Amniotic stem cell (primary cell): ENCODE measurements at places on chromosomes 5 and 9.
A peak's percentile ranks its signal among the peaks of the same experiment; 100 is the strongest.

- no peak for DNase-seq
These were observed 61.2 kb downstream of the CMYA5 start for GRCh38 chr5:79750611-79751510.

GRCh38 chr9:110898358-110898757 lies 139.9 kb downstream of the LPAR1 start:
- no peak for DNase-seq

DNA sequence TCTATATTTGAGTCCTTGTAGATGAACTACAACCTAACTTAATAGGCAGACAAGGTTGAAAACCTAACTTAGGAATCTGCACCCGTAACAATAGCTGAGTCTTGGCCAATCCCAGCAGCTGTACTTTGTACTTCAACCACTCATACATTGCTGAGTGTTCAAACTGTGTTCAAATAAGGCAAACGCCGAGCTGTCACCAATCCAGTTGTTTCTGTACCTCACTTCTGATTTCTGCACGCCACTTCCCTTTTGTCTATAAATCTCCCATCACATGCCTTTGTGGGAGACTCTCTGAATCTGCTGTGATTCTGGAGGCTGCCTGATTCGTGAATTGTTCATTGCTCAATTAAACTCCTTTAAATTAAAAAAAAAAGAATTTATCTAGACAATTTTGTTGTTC lies 167.8 kb upstream of the TUT7 start:
- DNase-seq: no peak

DNA sequence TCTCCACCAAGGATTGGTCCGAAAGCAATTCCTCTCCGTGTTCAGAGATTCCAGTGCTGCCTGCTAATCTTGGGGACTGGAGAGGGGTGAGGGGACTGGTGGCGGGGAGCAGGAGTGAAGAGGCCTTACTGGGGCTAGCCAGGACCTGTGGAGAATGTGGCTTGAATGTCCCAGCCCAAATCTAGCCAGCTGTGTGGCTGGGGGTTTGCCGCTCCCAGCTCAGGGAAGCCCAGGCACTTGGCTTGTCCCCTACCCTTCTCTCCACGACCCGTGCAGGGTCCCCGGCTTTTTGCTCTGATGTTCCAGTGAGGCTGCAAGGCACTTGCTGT lies 2.4 kb downstream of the N4BP3 start:
- DNase-seq: no peak

GRCh38 chr5:145697251-145697990 lies 137.7 kb downstream of the PRELID2 start:
- DNase-seq: peak; percentile 14

DNA sequence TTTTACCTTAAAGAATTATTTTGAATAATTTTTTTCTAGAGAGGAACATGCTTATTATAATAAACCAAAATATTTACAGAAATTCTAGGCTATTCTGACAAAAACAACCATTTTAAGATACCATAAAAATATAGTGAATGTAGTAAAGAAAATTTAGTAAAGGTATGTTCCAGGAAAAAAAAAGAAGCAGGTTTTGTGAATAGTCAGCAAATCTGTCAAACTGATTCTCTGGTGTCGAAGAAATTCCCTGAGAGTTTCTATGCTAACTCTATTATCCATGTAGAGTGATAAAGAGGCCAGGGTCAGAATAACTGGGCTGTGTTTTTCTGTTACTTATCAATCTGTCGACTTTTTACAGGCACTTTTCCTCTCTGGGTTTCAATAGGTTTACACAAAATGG lies 459.2 kb downstream of the KIF4B start:
- DNase-seq: no peak

GRCh38 chr9:13879011-13879410 lies 434.9 kb downstream of the NFIB start:
- no peak for DNase-seq

DNA sequence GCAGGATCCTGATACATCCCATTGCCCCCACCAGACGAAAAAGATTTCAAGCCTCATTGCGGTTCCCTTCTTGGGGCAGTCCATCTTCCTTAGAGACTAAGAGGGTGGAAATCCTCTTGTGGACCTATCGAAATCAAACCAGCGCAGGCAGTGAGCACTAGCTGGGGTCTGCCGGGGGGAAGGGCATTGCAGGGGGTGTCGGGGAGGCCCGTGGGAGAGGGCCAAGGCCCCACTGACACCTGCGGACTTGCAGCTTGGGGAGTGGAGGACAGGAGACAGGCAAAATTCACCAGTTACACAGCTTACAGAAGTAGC lies 522 bp downstream of the BTNL9 start:
- DNase-seq: no peak

DNA sequence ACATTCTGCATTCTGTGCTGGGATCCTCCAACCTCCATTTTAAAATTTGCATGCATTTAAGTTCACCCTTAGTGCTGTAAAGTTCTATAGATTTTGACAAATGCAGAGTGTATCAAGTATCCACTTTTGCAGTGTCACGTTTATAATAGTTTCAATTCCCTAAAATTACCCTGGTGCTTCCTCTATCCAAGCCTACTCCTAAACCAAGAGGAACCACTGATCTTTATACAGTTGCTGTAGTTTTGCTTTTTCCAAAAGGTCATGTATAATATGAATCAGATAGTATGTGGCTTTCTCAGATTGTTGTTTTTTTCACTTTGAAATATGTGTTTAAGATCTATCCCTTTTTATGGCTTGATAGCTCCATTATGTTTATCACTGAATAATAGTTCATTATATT lies 468.4 kb upstream of the CDH6 start:
- DNase-seq: no peak

GRCh38 chr9:38339087-38339486 lies 53.4 kb upstream of the ALDH1B1 start:
- no peak for DNase-seq

- no peak for DNase-seq
These were observed 68.7 kb downstream of the NTNG2 start for GRCh38 chr9:132230605-132231004.

GRCh38 chr5:115770466-115770865 lies 46.0 kb downstream of the CDO1 start:
- DNase-seq: no peak

GRCh38 chr5:138138949-138139780 lies at the start of gene NME5:
TSS of gene NME5 (minus strand) at chr5:138139428. CDS start at chr5:138138780, 648 bp downstream.
- DNase-seq: no peak

DNA sequence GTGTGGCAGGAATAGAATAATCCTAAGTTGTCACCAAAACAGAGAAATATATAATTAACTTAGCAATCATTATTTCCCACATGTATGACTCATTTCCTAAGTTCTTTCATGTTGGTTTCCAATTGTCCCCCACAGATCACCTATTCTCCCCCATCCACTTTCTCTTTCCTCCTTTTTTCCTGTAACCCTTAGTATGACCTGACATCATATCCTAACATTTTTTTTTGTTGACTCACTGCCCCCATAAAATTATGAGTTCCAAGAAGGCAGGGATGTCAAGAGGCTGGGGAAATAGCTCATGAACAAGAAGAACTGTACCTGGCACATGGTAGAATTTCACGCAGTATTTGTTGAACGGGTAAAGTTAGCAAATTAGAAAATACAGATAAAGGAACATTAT lies 186.7 kb downstream of the DCP2 start:
- DNase-seq: no peak

- DNase-seq: no peak
These were observed 43.7 kb downstream of the RANBP6 start for GRCh38 chr9:5971740-5972139.

DNA sequence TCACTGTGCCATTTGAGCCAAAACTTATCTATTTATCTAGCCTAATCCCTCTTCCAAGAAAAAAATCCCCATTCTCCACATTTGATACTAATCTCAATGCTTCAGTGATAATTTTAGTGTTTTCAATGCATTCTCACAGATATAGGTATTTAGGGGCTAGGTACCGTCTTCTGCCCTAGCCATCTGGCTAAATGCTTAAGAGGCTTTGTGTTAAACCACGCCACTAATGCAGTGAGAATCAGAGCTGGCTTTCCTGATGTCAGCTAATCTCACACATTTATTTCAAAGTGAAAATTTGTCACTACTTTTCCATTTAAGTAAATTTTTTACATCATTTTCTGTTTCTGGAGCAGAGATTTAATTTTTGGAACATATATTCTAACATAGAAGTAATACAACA lies 479.7 kb downstream of the MAN2A1 start:
- DNase-seq: no peak

- DNase-seq: no peak
These were observed 288.1 kb downstream of the GADD45G start for GRCh38 chr9:89892920-89893319.

- DNase-seq: no peak
These were observed 168.3 kb upstream of the TLE4 start for GRCh38 chr9:79403495-79403894.

- no peak for DNase-seq
These were observed 421.7 kb upstream of the TYRP1 start for GRCh38 chr9:12271421-12271891.

DNA sequence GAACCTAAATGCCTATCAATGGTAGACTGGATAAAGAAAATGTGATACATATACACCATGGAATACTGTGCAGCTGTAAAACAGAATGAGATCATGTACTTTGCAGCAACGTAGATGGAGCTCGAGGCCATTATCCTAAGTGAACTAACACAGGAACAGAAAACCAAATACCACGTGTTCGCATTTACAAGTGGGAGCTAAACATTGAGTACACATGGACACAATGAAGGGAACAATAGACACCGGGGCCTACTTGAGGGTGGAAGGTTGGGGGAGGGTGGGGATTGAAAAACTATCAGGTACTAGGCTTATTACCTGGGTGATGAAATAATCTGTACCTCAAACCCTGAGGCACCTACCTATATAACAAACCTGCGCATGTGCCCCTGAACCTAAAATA lies 22.4 kb upstream of the DEPDC1B start:
- DNase-seq: no peak

GRCh38 chr5:95686651-95687050 lies 3.9 kb upstream of the SPATA9 start:
- DNase-seq: no peak
